ENCODE measurements at places on chromosomes 1 and 21.

- no peak for DNase-seq
Measured at GRCh38 chr1:1956101-1956500, 37.0 kb upstream of the TMEM52 start.

DNA sequence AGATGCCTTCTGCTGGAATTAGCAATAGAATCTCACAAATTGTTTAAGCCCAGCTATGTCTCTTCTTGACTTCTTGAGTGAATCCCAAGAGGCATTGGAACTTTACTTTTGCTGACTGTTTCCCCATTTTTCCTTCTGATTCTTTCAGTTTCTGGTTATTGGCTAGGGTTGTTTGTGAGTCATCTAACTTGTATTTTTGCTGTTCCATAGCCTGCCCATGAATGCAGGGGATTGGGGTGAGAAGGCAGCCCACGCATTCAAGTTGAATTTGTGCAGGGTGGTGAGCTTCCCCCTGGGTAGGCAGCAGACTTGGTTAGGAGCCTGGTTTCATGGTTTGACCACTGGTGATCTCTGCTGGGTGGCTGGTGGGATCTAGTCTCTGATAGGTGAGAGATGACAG, 10.4 kb upstream of the KLF17 start:
- DNase-seq: no peak

DNA sequence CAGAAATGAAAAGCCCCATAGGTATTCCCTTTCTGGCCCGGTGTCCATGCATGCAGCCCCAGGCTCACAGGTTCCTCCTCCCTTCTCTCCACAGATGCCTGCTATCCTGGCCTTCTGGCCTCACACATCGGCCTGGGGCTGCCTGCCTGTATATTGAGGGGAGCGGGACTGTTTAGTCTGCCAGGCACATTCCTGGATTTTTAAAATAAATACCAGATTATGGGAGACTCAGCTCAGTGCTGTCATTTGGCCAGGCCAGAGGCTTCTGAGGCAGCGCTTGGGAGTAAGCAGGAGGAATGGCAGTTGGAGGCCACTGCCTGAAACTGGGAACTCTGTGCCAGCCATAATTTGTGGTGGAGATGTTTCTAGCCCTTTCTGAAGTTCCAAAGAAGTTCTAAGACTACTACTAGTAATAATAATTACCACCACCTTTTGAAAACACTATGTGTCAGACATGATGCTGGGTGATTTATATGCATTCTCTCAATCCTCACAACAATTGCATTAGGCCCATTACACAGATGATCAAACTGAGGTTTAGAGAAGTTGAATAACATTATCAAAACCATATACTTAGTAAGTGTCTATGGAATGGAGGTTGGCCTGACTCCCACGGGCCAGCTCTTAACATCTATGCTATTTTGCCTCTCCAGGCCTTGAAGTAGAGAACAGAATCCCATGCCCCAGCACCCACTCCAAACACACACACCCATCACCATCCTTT, 107.6 kb downstream of the PLXNA2 start:
- no peak for DNase-seq

GRCh38 chr21:34802180-34802899, 133.5 kb downstream of the CLIC6 start:
- DNase-seq: no peak

DNA sequence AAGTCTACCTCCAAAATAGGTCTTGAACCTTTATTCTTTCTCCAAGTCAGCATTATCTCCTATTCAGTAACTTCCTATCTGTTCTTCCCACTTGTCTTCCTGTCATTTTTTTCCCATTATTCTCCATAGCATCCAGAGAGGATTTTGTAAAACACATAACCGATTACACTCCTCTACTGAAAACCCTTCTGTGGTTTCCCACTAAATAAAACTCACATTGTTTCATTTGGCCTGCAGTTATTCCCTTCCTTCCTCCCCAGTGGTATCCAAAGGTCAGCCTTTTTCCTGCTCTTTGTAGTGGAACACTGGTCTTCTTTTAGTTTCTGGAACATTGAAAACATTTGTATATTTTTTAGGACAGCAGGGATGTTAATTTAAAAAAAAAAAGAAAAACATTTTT, 266.0 kb downstream of the GPR52 start:
- DNase-seq: no peak

- DNase-seq: no peak
Measured at GRCh38 chr1:54608566-54609230, 14.6 kb downstream of the FAM151A start.

GRCh38 chr1:90850898-90851710, 134.0 kb upstream of the BARHL2 start:
- peak; percentile 86 for DNase-seq

- DNase-seq: no peak
Measured at GRCh38 chr1:198925567-198925966, 286.7 kb downstream of the PTPRC start.

- no peak for DNase-seq
Measured at GRCh38 chr1:19358710-19359109, 46.6 kb downstream of the SLC66A1 start.

- no peak for DNase-seq
Measured at GRCh38 chr1:77762072-77762476, 2.4 kb upstream of the USP33 start.

- no peak for DNase-seq
Measured at GRCh38 chr1:62484824-62485468, 48.1 kb downstream of the USP1 start.

GRCh38 chr1:87790756-87791155, 462.1 kb downstream of the LMO4 start:
- DNase-seq: no peak

GRCh38 chr1:177596485-177596884, 373.4 kb downstream of the SEC16B start:
- DNase-seq: no peak

DNA sequence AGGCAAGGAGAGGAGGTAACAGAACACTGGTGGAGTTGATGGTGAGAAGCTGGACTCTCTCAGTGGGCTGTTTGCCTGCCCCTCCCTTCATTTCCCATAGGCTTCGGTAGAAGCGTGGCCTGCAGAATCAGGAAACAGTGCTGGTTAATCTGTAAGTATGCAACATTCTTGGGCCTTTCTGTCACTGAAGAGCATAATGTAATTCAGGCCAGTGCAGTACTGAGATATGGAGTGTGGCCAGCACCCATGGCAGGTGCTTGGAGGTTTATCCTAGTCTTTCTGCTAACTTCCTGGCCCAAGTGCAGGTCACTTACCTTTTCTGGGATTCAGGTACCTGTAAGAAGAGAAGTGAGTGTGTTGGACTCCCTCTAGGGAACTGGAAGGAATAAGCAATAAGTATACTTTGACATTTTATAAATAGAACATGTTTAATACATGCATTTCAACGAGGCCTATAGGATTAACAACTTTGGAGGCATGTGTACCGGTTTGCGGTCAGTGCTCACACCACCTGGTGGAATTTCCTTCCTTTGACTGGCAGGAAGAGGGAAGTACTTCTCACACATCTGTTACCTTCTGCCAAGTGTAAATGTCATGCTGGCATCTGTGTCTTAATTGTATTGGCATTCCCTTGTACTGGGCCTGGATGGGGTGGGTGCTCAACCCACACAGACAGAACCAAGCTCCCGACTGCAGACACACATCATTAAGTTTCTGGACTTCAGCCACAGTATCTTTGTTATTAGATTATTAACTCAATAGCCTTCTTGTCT, 105.5 kb downstream of the KIF26B start:
- no peak for DNase-seq

DNA sequence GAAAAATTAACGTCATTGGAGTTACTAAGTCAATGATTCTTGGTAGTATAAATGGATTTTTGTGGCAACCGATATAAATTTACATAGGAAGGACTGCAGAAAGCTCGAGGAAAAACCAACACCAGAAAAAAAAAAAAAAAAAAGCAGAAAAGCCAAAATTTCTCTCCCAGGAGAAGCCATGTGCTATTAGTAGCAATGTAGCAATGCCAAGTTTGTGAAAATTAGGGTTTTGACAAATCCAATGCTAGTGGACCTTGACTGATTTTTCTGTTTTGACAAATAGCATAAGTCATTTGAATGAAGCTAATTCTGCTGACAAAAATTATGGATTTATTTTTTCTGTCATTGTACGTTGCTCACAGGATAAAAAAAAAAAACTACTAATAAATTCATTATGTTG, 1561.9 kb downstream of the MRPL39 start:
- DNase-seq: no peak

GRCh38 chr1:186295980-186296379, 79.1 kb downstream of the TPR start:
- no peak for DNase-seq

DNA sequence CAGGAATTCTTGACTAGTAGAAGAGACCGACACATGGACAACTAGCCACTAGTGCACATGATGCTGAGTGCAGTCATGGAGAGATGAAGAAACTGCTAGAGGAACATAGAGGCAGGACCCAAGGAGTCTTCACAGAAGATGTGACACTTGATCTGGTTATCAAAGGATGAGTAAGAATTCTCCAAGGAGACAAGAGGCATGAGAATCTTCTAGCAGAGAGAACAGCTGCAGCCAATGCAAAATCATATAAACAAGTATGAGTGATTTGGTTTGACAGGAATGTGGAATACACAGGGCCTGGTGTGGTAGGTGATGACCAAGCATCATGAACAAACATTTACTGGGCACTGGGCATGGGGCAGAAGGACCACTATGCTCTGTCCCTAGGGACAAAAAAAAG, 140.9 kb upstream of the CTTNBP2NL start:
- DNase-seq: no peak

DNA sequence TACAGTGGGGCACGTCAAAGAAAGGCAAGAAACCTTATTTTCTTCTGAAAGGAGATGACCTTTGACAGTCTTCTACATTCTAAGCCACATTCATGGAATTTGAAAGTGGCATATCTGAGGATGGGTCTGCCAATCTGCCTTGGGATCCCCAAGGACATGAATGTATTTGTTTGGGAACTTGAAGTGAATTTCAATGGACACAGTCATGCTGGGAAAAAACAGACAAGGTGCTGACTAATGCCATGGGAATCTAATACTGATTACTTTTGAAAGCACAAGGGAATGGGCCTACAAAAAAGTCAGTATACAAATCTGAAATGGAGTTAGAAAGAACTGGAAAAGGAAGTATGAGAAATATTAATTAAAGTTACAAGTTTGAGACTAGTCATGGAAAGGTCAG, 128.8 kb downstream of the KCNJ6 start:
- no peak for DNase-seq

GRCh38 chr1:36816348-36816747, 218.0 kb downstream of the GRIK3 start:
- DNase-seq: no peak

- no peak for DNase-seq
Measured at GRCh38 chr1:223513309-223513708, 120.1 kb downstream of the CCDC185 start.

DNA sequence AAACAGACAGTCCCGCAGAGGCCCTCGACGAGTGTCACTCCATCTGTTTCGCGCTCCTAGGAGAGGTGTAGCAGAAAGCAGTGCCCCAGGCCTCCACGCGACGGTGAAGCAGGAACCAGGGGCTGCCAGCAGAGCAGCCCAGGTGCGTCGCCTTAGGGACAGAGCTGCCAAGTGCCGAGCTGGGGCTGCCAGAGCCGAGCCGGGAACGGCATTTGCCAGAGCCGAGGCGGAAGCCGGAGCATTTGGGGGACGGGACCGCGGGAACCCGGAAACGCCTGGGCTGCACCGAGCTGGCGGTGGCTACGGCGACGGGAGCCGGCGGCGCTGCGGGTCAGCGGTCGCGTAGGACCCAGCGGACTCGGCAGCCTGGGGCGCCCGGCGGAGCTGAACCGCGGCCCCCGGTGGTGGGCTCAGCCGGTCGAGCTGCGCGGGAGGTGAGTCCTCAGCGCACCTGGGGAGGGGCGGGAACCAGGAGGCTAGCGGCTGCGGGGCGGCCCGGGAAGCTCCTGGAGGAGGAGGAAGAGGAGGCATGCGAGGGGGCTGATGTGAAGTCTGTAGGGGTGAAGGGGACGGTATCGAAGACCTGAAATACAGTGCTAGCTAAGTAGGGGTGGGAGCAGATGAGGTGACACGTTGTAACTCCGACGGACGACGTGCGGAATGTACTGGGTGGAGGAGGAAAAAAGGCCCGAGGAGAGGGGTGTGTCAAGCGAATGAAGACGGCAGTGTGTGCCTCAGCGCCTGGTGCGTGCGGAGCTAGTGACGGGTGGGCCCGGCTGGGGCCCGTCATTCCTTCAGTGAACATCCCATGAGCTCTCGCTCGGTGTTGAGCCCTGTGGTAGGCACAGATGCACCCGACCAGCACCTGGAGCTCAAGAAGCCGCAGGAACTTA, at the start of gene SLC35A3:
TSS of gene SLC35A3 (plus strand) at position 268 of the 893 bp plus-strand sequence. CDS start 23,559 bp downstream, outside the sequence.
- DNase-seq: peak; percentile 80

GRCh38 chr21:42356046-42356445, 5.3 kb upstream of the TFF2 start:
- DNase-seq: no peak

DNA sequence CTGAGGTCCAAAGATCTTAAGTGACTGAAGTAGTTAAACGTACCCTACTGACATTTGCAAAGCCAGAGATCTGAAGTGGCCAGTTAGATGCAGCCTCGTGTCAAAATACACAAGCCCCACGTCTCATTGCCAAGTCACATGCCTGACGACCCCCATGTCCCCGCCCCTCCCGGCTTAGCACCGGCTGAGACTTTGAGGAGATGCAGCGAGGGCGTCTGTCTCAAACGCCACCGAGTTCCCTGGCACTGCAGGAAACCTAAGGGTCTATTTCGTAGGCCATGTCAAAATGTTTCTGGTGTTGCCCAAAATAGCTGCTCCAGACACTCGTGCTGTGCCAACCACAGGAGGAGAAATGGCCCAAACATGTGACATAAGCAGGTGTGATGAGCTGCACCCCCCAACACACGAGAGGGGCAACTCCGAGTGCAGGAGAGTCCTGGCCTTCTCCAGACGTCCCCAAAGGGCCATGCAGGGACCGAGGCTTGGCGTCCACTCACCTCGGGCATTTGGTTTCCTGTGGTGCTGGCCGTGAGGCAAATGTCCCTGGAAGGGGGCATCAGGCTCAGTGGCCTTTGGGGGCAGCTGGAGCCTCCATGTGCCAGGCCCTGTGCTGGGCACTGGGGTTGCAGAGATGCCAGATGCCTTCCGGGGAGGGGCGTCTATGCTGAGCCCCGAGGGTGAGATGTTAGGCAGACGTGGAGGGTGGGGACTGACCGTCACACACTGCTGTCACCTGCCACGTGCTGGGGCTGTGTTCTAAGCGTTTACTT, 67.0 kb downstream of the MATN1 start:
- DNase-seq: no peak
